NK-92 treated with Interleukin-12 subunit alpha and Interleukin-12 subunit beta, amount 100 ng/mL, for 24 hours (cell line): ENCODE measurements at places on chromosomes 6 and 20.

GRCh38 chr20:44792796-44793195, 17.6 kb downstream of the RIMS4 start:
- no peak for DNase-seq

GRCh38 chr6:18284261-18284660, 19.9 kb upstream of the DEK start:
- no peak for DNase-seq

DNA sequence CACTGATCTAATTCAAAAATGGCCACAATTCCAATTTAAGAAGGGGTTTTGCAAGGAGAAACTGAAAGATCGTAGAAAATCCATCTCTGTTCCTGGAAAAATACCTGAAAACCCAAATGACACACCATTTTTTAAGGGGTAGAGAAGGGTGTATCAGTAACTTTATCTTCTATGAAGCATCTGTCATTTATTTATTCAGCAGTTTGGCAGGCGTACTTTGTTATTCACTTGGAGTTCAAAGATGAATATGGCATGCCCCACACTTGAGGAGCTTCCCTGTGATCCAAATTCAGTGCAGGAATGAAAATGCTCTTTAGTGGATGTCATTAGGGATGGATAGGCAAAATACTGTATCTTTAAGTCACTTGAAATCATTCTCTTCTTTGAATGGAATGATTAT, 7.2 kb downstream of the HINT3 start:
- no peak for DNase-seq

GRCh38 chr6:160139420-160139851, 17.8 kb downstream of the SLC22A1 start:
- no peak for DNase-seq

GRCh38 chr20:58986968-58987517, 6.0 kb downstream of the NELFCD start:
- DNase-seq, result no peak

DNA sequence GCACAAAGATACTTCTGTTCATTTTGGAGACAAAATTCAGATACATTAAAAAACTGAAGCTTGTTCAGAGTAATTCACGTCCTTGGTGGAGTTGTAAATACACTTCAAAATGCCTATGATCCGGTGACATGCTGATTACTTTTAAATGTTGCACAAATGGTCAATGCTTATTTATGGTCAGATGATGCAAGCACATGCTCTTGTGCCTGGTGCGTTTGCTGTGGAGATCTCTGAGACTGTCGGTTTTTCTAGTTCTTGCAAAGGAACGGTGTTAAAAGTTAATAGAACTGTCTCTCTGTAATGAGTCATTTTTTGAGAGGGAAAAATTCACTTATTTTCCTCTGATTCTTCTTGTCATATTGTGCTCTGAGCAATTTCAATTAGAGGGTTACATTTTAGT, 45.2 kb upstream of the EDN3 start:
- no peak for DNase-seq

GRCh38 chr6:90274451-90275030, 22.1 kb downstream of the BACH2 start:
- DNase-seq, result peak; percentile 71

DNA sequence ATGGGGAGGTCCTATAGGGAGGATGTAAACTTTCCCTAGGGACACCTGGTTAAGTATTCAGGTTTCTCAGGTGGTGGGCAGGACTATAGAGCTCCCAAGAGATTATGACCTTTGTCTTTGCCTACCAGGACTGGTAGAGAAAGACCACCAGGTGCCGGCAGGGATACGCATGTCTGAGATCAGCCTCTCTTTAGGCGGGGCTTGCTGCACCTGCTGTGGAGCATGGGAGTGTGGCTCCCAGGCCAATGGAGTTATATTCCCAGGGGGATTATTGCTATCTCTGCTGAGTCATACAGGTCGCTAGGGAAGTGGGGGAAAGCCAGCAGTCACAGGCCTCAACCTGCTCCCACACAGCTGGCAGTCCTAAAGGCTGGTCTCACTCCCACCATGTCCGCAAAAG, 280.5 kb upstream of the MMS22L start:
- DNase-seq, result no peak

DNA sequence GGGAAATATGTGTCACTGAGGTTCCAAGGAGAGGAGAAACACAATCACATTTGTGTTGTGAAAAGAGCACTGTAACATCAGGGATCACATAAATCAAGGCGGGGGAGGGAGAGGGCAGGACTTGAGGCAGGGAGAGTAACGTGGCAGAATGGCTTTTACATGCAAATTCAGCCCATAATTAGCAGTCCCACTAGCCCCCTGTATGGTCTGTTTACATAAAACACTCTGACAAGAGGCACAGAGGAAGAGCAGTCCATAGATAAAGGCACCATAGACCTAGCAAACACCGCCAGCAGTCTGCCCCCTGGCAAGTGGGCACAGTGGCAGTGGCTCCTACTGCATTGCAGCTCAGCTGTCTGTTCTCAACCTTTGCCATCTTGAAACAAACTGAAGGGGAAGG, 82.7 kb downstream of the LYRM2 start:
- no peak for DNase-seq

- no peak for DNase-seq
Observed at GRCh38 chr20:50514750-50515149, 4.6 kb downstream of the PTPN1 start.

GRCh38 chr6:163752446-163752845, 337.9 kb downstream of the QKI start:
- no peak for DNase-seq

DNA sequence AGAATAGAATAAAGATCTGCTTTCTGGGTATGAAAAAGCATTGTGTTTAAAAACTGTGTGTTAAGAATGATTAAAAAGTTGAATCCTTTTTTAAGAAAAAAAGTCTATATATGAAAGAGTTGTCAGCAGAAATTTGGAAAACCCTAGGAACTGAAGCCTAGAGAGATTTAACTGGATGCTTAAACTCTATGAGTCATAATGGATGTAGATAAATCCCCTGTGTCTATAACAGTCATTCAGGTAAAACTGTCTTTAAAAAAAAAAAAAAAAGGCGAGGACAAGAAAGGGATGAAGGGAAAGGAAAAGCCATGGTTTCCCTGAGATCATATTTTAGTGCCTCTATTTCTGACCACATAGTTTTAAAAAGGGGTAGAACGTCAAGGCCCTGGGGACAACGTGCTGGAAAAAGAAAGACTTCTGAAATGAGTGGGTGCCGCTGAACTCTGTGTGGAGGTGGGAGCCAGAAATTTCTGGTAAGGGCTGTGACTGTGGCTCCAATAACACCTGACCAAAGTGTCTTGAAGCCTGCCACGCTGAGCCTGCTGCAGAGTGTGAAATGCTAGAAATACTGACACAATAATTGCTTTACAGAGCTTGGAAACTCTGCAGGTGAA, 302.6 kb upstream of the ARID1B start:
- no peak for DNase-seq

- DNase-seq, result no peak
Observed at GRCh38 chr6:13417431-13417830, 70.0 kb downstream of the GFOD1 start.

- DNase-seq, result no peak
Observed at GRCh38 chr6:163296835-163297519, 117.5 kb upstream of the QKI start.

- no peak for DNase-seq
Observed at GRCh38 chr6:7631466-7631865, 41.5 kb downstream of the SNRNP48 start.

- no peak for DNase-seq
Observed at GRCh38 chr6:162562041-162562440, 165.5 kb downstream of the PRKN start.

- peak; percentile 21 for DNase-seq
Observed at GRCh38 chr20:39264506-39265172, 302.5 kb downstream of the DHX35 start.
